CD4-positive, CD25-positive, alpha-beta regulatory T cell (primary cell): ENCODE measurements at places on chromosomes 1 and 21. TPM values are rescaled to one million over a fixed set of nuclear protein-coding genes. Genes with fewer than 3 reads are reported as not detected.
A peak's percentile ranks its signal among the peaks of the same experiment; 100 is the strongest.

- peak; percentile 3 for DNase-seq
Observed at GRCh38 chr1:209335178-209335577, 248.3 kb upstream of the CAMK1G start.

- no peak for DNase-seq
Observed at GRCh38 chr1:181356505-181357340, 126.6 kb upstream of the CACNA1E start.

GRCh38 chr1:84089465-84089864 lies 54.6 kb upstream of the PRKACB start:
- DNase-seq = no peak

Gene C1orf185
- polyA plus RNA-seq = not detected

Gene RGS8
- polyA plus RNA-seq = not detected

GRCh38 chr1:113201560-113201959 lies 128.6 kb downstream of the LRIG2 start:
- DNase-seq = no peak

- no peak for DNase-seq
Observed at GRCh38 chr1:160127865-160128523, 12.4 kb downstream of the ATP1A2 start.

GRCh38 chr1:175332515-175332914 lies 139.9 kb upstream of the KIAA0040 start:
- no peak for DNase-seq

DNA sequence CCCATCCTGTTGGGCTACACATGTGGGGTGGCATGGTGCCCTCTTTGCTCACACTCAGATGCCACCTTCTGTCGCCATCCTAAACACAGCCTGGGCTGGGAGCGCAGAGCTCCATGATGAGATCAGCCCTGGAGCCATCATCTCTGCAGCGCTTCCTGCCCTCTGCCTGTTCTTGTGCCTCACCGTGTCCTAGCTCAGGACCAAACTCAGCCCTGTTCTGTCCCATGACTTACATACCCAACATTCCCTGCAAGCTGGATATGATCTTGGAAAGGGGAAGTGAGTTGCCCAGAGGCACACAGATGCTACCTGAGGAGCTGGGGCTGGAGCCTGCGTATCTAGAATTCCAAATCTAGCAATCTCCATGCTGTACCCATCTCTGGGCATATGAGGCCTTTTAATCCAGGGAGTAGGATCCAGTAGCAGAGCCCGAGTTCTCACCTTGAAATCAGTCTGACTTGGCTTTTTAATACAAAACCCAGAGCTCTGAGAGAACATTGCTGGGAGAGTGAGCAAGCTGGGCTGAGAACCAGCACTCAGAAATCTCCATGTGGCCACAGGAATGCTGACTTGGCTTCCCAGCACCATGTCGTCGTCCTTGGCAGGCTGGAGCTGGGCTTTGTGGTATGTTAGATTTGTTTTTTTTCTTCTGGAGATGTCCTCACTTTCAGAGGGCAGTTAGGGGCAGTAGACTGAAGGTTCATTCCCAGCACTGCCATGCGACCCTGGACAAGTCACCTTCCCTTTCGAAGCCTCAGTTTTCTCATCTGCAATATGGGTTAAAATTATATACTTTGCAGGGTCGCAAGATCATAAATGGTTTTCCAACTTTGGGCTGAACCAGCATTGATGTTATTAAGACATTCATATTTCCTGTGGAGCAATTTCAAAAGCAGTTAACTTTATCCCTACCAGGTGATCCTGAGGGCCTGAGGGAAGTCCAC lies 2.6 kb downstream of the ALPL start:
- DNase-seq = no peak

GRCh38 chr1:53738205-53739108 lies 507 bp downstream of the GLIS1 start:
- DNase-seq = no peak

Gene TMEM79
- polyA plus RNA-seq = 6.2 TPM

Gene C8A
- not detected for polyA plus RNA-seq

DNA sequence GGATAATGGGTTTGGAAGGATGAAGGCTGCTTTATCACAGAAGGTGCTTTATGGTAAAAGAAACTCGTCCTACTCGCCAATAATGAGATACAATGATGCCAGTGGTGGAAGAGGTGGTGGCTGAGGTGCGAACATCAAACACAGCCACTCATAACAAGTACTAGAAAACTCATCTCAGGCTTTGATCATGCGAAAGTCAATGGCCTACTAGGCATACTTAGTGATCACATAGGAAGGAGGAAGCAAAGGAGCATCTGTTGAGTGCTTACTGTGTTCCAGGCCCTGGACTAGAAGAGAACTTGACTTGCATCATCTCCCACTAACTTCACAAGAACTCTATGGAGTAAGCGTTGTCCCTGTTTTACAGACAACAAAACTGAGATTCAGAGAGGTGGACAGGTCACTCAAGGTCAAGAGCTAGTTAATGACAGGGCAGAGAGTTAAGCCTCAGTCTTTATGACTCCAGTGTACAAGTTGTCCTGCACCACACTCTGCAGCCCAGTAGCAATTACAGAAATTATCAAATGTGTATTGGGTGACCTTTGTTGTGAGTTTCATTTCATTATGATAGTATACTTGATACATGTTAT lies 33.6 kb downstream of the RUNX1 start:
- DNase-seq = no peak

- DNase-seq = no peak
Observed at GRCh38 chr1:233668725-233669294, 54.9 kb downstream of the KCNK1 start.

DNA sequence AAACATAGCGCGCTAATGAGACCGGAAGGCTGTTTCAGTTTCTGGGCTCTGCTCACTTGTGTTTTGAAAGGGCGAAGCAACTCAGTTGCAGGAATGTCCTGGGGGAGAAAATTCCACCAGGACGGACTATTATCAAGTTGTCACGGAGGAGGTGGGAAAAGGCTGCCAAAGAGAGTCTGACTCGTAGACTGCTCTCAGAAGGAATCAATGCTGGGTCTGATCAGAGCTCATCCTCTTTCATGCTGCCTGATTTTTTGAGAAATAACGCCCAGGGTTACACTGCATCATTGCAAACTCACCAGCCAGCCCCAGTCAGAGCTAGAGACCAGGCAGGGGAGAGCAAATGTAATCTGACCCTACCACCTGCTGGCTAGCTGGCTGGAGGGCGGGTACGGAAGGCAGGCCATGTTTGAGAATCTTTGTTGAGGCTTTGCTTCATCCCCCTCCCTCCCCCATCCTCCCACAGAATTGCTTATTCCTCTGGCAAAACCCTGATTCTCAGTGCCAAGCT lies 36.4 kb upstream of the BCL9 start:
- DNase-seq = no peak

Gene FMOD
- polyA plus RNA-seq = not detected

Gene FCRL2
- polyA plus RNA-seq = 0.15 TPM

Gene ZBTB8B
- polyA plus RNA-seq = not detected

Gene WDR77
- polyA plus RNA-seq = 34.3 TPM

- no peak for DNase-seq
Observed at GRCh38 chr1:158124034-158124433, 56.7 kb upstream of the CD1D start.

- no peak for DNase-seq
Observed at GRCh38 chr1:27405074-27405473, 12.7 kb downstream of the GPR3 start.

Gene TIAM1
- polyA plus RNA-seq = 35.2 TPM

DNA sequence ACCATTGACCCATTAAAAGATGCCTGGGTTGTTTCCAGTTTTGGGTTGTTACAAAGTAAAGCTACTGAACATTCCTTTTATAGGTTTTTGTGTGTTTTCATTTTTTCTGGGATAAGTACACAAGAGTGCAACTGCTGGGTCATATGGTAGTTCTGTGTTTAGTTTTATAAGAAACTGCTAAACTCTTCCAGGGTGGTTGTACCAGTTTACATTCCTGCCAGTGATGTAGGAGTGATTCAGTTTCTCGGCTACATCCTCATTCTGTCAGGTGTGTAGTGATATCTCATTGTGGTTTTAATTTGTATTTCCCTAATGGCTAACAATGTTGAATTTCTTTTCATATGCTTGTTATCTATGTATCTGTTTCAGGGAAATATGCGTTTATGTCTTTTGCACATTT lies 58.5 kb upstream of the DNAJC6 start:
- no peak for DNase-seq

DNA sequence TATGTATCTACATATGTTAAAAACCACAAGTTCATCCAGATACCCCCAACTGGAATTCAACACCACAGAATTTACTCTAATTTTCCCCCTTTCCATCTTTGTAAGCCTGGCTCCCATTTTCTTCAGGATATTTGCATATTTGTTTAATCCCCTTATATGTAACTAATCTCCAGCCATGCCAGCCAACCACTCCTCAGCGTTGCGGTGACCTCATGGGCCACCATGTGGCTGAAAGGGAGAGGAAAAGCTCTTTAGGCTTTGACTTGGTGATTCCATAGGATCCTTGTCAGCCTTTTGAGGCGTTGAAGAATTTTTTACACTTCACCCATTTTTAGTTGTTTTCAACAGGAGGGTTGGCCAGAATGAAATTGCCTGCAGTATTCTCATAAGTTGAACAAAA lies 10.0 kb downstream of the CLDN19 start:
- no peak for DNase-seq

Gene SPATA1
- polyA plus RNA-seq = not detected

DNA sequence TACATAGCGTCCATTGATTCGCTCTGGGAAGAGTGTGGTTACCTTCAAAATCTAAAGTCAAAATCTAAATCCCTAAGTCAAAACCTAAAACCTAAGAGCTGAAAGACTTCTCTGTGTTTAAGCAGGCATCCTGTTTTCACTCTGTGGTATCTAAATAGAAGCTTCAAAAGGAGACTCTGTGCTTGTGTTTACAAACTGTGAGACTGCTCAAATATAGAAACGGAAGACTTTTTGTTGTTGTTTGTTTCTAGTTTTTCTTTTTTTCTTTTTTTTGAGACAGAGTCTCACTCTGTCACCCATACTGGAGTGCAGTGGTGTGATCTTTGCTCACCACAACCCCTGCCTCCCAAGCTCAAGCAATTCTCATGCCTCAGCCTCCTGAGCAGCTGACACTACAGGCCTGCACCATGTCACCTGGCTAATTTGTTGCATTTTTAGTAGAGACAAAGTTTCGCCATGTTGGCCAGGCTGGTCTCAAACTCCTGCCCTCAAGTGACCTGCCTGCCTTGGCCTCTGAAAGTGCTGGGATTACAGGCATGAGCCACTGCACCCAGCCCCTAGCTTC lies 425.9 kb downstream of the SMYD3 start:
- DNase-seq = peak; percentile 6

Gene PLEKHA6
- polyA plus RNA-seq = not detected

Gene FBLIM1
- polyA plus RNA-seq = not detected

DNA sequence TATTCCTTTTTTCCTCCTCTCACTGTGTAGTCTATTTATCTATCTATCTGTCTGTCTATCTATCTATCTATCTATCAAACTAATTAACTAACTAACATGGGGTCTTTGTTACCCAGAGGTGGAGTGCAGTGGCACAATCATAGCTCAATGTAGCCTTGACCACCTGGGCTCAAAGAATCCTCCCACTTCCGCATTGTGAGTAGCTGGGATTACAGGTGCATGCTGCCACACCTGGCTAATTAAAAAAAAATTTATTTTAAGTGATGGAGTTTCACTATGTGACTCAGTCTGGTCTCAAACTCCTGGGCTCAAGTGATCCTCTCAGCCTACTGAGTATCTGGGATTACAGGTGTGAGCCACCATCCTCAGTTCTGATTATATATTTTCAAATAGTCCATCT lies 71.4 kb downstream of the CCDC18 start:
- no peak for DNase-seq

Gene KRTAP11-1
- polyA plus RNA-seq = not detected

DNA sequence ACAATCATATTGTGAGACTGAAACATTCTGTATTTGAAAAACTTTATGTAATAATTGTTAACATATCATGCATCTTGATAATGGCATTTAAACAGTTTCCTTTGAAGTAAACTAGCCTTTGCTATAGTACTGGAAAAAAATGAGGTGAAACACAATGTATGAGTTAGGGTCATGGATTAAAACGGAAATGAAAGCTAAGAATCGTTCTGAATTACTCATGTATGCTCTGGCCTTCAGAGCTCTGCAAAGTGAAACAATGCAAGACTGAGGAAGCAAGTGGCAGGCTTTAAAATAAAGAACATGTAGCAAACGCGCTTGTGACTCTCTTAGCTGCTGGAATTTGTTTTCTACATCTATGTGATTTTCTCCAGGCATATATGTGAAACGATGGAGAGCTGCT lies 317.1 kb downstream of the DPYD start:
- no peak for DNase-seq

DNA sequence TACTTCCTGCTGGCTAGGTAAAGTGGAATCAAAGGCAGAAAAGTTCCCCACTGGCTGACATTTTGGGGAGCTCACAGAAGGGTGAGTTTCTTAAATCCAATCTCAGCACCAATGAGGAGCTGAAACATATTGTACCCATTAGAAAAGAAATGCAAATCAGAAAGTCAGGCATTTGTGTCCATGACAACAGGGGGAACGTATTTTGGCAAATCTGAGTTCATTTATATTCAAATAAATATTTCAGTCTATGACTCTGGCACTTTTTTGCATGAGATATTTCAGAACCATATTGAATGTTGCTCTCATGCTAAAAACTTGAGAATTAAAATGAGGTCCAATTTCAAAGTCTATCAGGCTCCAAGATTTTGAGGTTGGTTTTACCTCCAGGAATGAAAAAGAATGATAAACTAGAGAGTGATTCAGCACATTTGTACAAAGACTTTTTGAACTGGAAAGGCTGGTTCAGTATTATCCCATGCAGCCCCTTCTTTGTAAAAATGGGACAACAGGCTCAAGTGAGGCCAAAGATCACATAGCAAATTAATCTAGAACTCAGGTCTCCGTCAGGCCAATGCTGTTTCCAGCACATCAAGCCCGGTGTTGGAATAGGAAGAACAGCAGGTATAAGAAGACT lies 202.2 kb downstream of the RRAGC start:
- DNase-seq = no peak

DNA sequence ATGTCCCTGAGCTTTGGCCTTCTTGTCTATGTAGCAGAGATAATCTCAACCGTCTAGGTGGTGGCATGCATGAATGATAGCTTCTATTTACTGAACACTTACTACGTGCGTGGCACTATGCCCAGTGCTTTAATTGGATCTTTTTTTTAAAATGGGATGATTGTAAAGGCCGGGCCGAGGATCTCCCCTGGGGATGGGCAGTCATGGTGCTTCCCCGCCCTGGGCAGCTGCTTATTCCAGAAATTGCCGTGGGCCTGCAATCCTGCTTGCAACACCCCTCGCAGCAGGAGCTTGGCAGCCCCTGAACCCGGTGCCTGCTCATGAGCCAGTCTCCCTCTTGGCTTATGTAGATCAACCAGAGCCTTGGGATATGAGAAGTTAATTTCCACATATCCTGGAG lies 360.7 kb downstream of the CAMTA1 start:
- DNase-seq = no peak

DNA sequence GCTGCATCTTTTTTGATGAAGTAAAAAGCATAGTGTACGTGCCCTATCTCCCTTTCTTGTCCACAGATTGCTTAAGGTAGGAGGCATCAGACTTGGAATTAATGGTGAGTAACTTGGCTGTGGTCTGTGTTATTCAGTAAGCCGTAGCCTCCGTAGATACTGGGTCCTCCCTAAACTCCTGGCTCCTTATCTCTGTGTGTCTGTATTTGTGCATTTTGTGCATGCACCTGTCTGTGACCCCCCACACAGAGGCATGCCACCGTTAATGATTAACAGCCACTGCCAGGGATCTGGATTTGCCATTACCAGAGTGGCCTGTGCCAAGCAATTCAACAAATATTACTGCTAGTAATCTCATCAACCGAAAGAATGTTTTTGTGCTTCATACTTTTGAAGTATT lies 31.9 kb downstream of the MAP3K21 start:
- no peak for DNase-seq

Gene C1orf56
- 3.5 TPM for polyA plus RNA-seq

Gene NHLH1
- not detected for polyA plus RNA-seq

Gene IFNAR2
- 111 TPM for polyA plus RNA-seq

GRCh38 chr1:150288382-150288781 lies 5.3 kb upstream of the MRPS21 start:
- no peak for DNase-seq
